ENCODE measurements at places on chromosomes 12 and 14.

DNA sequence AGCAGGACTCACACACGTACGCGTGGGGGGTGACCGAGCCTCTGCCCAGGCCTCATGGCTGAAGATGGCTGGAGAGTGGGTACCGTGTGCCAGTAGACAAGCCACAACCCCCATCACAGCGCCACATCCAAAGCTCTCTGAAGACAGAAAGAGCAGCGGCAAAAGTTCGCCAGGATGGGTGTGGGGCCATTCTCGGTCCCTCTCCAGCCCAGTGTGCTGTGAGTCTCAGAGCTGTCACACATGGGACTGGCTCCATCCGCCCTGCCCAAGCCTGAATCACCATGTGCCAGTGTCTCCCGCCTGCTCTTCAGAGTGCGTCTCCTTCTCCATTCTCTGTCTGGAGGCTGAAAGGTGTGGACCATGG, 5.7 kb downstream of the TMEM179 start:
- no peak for DNase-seq

DNA sequence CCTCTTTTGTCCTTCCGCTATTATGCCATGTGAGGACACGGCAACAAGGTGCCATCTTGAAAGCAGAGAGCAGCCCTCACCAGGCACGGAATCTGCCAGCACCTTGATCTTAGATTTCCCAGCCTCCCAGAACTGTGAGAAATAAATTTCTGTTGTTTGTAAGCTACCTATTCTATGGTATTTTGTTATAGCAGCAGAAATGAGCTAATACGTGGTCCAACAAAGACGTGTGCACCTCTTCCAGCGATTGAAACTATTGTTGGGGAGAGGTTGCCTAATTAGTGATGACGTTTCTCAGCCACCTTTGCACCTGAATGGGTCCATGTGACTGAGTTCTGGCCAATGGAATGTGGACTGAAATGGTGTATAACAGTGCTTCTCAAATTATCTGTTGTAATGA, 2.3 kb upstream of the SNAPC1 start:
- no peak for DNase-seq

DNA sequence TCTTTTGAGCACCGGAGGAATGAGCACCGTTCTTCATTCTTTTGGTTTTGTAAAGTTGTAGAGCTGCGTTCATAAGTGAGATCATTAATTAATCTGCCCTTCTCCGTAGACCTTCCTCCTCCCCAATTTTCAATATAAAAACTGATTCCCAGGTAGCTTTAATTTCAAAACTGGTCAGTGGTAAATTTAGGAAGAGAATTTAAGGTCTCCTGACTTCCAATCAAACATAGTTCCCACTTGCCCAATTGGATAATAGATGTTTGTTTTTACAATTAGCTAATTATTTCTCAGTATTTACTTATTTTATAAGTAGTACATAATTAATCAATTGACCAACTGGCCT, 27.2 kb upstream of the YBX3 start:
- no peak for DNase-seq

- no peak for DNase-seq
Measured at GRCh38 chr12:118107011-118107410, 3.2 kb upstream of the VSIG10 start.

- no peak for DNase-seq
Measured at GRCh38 chr12:18939051-18939450, 190.5 kb upstream of the PLEKHA5 start.

GRCh38 chr12:59372956-59373355, 222.9 kb upstream of the SLC16A7 start:
- no peak for DNase-seq

- no peak for DNase-seq
Measured at GRCh38 chr12:123231931-123232330, 1.0 kb downstream of the MPHOSPH9 start.

DNA sequence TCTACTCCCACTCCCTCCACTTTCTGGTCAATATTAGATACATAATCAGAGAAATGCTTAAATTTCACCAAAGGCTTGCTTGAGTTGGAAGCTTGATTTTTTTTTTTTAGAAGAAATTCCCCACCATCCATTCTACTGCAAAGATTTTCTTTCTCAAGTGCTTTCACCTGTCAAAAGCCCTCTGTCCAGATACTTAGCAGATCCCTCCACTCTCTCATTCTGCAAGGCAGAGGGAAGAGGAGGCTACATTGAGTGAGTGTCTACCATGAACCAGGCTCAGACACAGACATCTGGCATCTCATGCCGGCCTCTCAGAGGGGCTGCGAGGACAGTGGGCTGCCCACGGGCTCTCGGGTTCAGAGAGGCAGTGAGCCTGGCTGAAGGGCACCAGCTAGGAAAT, 127.6 kb upstream of the GSC start:
- DNase-seq: no peak

DNA sequence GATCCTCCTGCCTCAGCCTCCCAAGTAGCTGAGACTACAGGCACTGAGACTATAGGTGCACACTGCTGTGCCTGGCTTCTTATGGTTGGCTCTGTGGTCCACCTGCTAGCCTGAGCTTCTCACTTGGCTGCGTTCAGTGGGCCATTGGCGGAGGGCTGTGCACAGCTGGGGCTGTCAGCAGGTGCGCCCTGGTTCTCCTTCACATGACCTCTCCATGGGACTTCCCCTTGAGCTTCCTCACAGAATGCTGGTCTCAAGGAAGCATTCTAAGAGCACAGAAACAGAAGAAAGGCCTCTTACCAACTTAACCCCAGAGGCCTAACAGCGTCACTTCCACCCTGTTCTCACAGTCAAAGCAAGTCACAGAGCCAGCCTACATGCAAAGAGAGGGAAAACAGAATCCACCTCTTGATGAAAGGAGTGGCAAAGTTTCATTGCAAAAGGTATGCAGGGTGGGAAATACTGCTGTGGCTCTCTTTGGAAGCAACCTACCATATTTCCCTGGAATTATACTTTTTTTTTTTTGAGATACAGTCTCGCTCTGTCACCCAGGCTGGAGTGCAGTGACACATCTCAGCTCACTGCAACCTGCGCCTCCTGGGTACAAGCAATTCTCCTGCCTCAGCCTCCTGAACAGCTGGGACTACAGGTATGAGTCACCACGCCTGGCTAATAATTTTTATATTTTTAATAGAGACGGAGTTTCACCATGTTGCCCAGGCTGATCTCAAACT, 9.3 kb downstream of the RILPL2 start:
- DNase-seq: no peak
